Natural killer cell (primary cell): ENCODE measurements at places on chromosomes 12 and 14. TPM values are rescaled to one million over a fixed set of nuclear protein-coding genes. Genes with fewer than 3 reads are reported as not detected.

CLEC4D gene
- 0.50 TPM for total RNA-seq

P2RX7 gene
- 14.1 TPM for total RNA-seq

GALNT6 gene
- 19.3 TPM for total RNA-seq

TSHR gene
- total RNA-seq: 0.80 TPM

TMTC2 gene
- 2.3 TPM for total RNA-seq

DIO2 gene
- total RNA-seq: not detected

GPRC5A gene
- 0.09 TPM for total RNA-seq

GPR84 gene
- total RNA-seq: 0.45 TPM

ITPR2 gene
- 68.2 TPM for total RNA-seq

SRGAP1 gene
- total RNA-seq: 0.16 TPM

PTGER2 gene
- total RNA-seq: 60.6 TPM

LHX5 gene
- total RNA-seq: not detected

WNT5B gene
- not detected for total RNA-seq

ARHGEF40 gene
- total RNA-seq: 6.9 TPM

OVCH1 gene
- not detected for total RNA-seq

NTF3 gene
- not detected for total RNA-seq
